ENCODE measurements at places on chromosomes 2 and 18.

- no peak for DNase-seq
These were observed 67.1 kb upstream of the EPAS1 start for GRCh38 chr2:46230115-46230571.

- no peak for DNase-seq
These were observed 86.2 kb upstream of the HS6ST1 start for GRCh38 chr2:128404709-128405466.

DNA sequence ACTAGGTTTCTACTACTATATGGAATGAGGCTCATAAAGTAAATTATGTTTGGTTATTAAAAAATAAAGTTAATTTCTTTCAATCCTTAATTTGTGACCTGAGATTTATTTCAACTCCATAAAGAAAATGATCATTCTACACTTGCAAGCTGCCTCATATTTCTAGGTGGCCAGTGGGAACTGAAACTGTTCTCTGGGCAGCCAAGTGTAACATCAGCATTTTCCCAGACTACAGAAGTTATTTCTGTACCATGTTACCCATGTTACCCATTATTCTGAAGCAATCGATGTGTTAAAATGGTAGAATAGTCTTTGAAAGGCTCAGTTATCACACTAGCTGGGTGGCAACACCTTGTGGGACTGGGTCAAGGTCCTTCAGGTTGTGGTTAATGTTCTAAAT, 139.3 kb upstream of the FBXO11 start:
- DNase-seq, result no peak

DNA sequence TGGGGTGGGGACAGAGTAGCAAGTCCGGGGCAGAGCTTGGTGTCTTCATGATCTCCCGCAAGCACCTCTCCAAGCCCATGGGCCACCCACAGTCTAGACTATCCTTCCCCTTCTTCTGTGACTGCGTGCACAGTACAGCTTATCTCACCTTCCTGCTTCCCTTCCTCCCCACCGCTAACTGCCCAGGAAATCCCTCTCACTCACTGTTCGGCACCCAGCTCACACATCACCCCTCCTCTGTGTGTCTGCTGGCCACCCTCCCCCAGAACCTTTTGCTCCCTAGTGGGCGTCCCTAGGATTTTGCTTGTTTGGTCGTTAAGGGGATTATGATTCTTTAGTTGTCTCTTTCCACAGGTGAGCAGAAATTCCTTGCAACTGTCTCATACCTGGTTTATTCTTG, 31.5 kb upstream of the SMAD7 start:
- no peak for DNase-seq

GRCh38 chr2:850429-850828, 100.2 kb upstream of the SNTG2 start:
- DNase-seq, result peak; percentile 24

DNA sequence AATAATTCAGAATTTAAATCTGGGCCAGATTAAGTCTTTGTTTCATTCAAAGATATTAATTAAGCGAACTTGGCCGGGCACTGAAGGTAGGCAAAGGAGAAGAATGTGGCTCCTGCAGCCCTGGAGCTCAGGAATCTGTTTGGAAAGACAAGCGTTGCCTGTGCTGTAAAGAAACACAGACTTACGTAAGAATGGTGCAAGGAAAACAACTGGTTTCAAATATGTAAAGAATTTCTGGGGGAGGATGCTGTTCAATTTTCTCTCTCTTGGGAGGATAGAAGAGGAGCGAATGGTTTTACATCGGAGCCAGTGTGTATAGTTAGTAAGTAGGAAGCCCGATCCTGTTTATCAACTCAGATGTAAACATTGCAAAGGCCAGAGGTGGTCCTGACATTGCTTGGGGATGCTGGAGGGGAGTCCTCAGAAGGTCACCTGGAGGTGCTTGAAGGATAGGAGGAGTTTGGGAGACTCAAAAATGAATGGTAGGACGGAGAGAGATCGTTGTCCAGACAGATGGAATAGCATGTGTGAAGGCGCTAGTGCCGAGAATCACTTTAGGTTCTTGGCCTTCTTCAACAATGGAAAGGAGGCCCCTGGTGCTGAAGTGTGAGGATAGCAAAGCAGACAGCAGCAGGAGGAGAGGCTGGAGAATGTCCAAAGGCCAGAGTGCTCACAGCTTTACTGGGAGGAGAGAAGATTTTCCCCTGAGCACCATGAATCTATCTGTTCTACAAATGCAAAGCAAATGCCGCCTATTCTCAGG, 456.1 kb downstream of the LPIN1 start:
- no peak for DNase-seq

GRCh38 chr2:47141520-47141919, 13.6 kb downstream of the STPG4 start:
- no peak for DNase-seq

GRCh38 chr2:192236136-192236535, 41.4 kb upstream of the TMEFF2 start:
- no peak for DNase-seq

DNA sequence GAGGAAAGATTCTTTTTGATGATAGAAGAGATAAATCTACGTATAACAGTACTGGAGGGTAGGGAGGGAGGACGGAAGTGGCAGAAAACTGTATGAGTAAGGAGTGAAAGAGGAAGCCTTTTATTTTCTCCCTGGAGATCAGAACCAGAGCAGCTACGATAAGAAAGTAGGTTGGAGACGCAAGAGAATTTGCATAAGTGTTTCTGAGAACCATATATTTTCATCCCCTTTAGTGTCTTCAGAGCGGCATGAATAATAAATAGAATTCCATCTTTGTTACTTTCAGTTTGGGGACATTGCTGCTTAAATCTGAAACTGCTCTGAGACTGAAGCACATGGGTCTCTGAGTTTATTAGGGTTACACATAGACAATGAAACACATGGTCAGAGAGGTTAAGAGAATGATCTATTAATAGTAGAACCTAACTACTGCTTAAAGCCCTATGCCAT, 230.2 kb upstream of the TNP1 start:
- no peak for DNase-seq

GRCh38 chr2:86036669-86037138, 69.0 kb downstream of the POLR1A start:
- DNase-seq, result no peak

- DNase-seq, result no peak
These were observed 99.9 kb upstream of the NABP1 start for GRCh38 chr2:191578031-191578430.

DNA sequence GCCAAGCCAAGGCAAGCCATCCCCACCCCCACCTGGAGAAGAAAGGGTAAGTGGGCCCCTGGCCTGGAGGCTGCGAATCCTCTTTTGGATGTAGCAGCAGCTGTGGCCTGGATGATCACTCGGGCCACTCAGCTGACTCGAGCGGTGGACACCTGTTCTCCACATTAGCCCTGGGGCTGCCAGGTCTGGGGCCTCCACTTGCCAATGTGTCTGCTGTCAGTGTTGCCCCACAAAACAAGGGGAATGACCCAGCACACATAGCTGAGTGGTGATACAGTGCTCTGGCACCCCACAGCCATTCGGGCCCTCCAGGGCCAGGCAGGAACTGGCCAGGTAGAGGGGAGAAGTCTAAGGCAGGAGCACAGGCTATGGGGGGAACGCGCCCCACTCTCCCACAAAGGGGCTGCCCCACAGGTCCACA, 2.6 kb downstream of the STK25 start:
- DNase-seq, result no peak

DNA sequence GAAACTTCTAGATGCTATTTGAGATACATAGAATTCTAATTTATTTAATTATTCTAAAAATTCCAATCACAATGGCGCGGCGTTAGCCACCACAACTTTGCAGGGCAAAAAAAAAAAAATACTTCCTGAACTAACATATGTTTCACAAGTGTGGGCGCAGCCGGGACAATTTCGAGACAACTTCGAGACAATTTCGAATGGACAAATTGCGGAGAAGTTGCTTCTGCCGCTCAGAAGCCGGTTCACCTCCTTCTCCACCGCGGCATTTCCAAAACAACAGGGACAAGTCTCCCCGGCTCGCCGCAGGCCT, 842 bp downstream of the PAX3 start:
- DNase-seq, result no peak

DNA sequence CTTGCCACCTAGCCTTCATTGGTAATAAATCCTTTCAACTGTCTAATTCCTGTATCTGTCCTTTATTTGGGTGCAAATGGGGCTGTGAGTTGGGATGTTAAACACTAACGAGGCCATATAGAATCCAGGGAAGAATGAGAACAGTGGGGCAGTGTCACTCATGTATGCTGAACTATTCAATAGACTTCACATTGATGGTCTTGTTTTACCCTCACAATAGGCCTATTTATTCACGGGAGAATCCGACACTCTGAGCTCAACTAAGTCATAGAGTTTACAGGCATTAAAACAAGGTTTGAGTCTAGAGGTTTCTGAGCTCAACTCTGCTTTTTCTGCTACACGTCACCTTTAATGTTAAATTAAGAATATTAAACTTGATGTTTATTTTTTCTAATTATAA, 421.6 kb downstream of the SOX11 start:
- DNase-seq, result no peak

DNA sequence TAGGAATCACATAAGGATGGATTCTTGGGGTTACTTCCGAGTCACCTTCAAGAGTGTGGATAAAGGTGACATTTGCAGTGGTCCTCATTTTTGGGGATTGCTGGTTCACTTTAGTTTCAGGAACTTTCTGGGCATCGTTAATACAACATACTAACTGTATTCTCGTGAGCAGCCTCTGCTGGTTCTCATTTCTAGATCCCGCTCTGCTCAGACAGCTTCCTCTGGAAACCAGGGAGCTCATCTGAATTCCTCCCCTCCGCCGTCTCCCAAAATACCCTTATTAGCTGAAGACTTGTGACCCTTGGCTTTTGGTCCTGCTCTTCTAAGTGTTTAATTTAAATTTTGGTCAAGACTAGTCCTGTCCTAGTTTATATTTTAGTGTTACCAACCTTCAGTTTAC, 64.5 kb downstream of the ZNF532 start:
- DNase-seq, result no peak

GRCh38 chr2:67650291-67651133, 253.4 kb downstream of the ETAA1 start:
- no peak for DNase-seq

DNA sequence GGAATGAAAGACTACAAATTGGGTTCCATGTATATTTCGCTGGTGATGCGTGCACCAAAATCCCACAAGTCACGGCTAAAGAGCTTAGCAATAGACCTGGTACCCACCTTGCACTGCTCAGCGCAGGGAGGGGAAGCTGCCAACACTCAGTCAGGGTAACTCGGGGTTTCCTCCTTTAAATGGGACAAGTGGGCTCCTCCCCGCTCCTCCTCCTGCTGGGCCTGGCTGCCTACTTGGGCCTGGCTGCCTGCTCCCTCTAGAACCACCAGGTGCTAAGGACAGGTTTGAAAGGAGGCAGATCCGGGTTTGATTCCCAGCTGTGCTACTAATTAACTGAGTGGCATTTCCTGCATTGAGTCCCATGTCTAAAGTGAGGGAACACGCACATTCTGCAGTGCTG, 23.4 kb downstream of the MYO7B start:
- no peak for DNase-seq

DNA sequence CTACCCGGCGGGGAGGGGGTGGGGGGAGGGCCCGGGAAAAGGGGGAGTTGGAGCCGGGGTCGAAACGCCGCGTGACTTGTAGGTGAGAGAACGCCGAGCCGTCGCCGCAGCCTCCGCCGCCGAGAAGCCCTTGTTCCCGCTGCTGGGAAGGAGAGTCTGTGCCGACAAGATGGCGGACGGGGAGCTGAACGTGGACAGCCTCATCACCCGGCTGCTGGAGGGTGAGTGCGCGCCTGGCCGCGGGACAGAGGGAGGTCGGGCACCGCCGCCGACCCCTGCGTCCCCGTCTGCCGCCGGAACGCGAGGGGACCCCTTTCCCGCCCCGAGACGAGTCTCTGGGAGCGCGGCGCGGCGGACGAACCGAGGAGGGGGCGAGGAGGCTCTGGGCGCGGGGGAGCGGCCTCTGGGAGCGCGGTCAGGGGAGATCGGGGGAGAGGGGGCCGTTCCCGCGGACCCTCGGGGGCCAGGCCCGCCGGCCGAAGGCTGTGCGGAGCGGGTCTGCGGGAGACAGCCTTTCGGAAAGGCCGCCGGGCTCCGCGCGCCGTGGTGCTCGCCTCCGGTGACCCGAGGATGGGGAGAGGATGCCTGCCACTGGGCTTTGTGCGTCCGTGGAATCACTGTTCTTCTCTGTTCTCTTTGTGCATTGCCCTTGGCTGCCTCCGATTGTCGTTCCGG, 463 bp downstream of the PPP1CB start:
- no peak for DNase-seq

GRCh38 chr18:37521510-37522465, 43.8 kb downstream of the CELF4 start:
- DNase-seq, result no peak

DNA sequence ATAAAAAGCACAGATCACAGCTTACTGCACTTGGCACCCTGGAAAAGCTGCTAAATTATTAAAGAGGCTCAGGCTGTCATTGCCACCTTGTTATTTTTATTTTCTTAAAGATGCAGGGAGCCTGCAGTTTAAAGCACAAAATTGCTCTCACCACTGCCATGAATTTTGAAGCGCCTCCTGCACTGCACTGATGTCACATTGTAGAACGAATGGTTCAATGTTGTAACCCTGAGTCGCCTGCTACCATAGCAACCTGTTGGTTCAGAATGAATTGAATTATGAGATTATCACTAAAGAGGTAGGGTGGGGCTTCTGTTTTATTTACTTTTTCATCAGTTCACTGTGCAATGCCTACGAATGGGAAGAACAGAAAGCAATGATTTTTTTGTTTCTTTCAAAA, 16.5 kb downstream of the SCG2 start:
- DNase-seq, result no peak

GRCh38 chr2:173282795-173283545, 71.7 kb upstream of the CDCA7 start:
- no peak for DNase-seq

DNA sequence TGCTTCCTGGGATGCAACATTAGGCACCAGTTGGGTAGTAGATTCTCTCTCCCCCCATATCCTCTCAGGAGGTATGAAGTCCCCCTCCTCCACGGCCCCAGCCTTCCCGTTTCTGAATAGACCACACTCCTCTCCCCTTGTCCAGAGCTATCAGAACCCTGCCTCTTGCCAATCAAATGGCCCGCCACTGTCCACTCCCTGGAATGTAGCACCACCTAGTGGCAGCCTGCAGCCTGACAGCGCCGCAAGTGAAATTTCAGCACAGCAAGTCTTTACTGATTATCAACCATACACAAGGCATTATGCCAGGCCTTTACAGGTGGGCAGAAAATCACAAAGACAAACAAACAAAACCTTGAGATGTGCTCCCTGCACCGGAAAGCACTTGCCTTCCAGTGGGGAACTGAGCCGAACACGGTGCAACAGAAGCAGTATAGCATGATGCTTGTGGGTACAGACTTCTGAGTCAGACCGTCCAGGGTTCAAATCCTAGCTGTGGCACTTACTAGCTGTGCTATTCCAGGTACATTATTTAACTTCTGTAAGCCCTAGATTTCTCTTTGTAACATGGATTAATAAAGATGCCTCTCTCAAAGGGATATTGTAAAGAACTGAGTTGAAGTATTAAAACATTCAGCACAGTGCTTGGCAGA, 174.0 kb downstream of the SMAD2 start:
- no peak for DNase-seq
